ENCODE measurements at places on chromosomes 1 and 21.

DNA sequence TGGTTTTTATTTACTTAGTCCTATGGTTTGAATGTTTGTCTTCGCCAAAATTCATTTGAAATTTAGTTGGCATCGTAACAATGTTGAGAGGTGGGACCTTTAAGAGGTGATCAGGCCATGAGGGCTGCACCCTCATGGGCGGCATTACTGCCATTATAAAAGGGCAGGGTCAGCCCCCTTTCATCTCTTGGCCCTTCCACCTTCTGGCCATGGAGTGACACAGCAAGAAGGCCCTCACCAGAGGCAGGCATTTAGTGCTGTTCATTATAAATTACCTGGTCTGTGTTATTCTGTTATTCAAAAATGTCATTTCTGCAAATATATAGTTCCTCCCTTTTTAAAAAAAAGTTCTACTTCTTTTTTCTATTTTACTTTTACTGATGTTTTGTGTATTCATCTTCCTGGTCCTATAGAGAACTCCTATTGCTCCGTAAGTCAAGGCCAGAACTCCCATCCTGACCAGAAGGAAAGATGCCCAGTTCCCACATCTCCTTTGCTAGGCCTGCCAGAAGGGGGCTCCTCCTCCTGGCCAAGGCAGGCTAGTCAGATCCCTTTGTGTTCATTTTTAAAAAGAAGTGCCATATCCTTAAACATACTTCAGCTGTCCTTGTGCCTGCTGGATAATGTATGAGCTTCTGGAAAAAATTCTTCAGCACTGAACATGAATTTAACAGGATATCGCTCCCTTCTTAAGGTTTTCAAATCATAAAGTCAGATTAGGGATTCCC lies 10.0 kb upstream of the LBR start:
- no peak for DNase-seq

DNA sequence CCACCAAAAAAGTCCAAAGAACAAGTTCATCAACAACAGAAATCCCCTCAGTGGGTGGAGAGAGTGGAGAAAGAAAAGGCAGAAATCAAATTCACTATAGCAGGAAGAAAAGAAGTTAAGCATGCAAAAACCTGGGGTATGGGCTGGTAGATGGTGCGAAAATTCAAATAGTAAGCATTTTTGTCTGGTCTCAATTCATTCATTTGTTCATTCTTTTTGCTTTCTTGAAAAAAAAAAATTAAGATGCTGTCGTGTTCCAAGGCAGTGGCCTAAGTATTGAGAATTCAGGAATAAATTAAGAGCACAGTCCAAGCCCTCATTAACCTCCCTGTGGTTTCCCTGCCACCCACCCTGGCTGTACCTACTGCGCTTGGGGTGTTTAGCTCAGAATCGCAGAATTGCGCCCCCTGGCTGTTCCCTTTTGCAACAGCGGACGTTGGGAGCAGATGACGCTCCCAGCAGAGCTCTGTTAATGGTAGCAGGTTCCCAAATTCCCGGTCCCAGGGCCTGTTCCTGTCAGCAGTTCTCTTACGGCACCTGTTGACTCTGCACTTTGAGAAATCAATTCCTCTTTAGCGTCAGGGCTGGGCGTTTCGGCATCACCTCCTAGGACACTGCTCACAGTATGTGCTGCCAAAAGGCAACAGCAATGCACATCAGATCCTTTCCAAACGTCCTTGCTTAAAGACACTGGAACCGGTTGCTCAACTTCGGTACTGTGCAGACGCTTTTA lies 34.0 kb upstream of the SSX2IP start:
- peak; percentile 21 for DNase-seq

- DNase-seq, result no peak
These were observed 141.0 kb downstream of the PBX1 start for GRCh38 chr1:164699815-164700491.

- DNase-seq, result no peak
These were observed 1.2 kb upstream of the NBPF1 start for GRCh38 chr1:16614361-16615252.

DNA sequence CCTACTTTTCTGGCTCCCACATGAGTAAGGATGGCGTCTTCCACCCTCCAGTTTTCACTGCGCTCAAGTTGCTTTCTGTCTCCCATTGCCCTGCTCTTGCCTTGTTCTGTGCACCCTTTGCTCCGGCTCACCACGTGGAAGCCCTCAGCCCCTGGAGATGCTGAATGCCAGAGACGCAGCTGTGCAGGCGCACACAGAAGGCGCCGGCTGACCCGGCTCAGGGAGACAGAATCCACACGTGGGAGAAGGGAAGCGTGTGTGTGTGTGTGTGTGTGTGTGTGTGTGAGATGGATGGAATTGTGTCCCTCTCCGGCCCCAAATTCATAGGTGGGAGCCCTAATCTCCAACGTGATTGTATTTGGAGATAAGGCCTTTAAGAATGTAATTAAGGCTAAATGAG lies 118.2 kb upstream of the ERRFI1 start:
- DNase-seq, result no peak

DNA sequence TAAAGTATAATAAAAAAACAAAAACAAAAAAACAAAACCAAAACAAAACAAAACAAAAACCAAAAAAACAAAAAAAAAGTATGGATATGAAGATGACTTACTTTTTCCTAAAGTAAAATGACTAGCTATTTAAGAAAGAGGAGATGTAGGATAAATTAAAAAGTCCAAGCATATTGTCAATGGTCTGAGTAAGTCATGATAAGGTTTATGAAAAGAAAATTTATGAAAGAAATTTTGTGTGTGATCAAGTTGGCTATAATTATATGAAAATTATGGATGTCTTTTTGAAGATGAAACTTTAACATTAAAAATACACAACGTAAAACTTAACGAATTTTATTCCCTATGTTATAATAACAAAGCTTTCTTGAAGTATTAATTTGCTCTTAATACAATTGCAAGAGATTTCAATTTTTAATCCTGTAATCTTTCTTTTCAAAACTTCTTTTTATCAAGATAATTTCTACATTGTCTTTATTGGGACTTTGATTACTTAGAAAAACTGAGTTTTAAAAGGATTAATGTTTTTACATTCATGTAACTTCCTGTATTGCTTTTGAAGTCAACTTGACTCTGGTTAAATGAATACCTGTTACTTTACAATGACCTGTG lies 200.9 kb upstream of the IVNS1ABP start:
- DNase-seq, result no peak

Measured in T-cell (primary cell).